ENCODE measurements at places on chromosomes 6 and 20.

- DNase-seq = no peak
Measured at GRCh38 chr20:44135417-44136204, 51.4 kb downstream of the JPH2 start.

DNA sequence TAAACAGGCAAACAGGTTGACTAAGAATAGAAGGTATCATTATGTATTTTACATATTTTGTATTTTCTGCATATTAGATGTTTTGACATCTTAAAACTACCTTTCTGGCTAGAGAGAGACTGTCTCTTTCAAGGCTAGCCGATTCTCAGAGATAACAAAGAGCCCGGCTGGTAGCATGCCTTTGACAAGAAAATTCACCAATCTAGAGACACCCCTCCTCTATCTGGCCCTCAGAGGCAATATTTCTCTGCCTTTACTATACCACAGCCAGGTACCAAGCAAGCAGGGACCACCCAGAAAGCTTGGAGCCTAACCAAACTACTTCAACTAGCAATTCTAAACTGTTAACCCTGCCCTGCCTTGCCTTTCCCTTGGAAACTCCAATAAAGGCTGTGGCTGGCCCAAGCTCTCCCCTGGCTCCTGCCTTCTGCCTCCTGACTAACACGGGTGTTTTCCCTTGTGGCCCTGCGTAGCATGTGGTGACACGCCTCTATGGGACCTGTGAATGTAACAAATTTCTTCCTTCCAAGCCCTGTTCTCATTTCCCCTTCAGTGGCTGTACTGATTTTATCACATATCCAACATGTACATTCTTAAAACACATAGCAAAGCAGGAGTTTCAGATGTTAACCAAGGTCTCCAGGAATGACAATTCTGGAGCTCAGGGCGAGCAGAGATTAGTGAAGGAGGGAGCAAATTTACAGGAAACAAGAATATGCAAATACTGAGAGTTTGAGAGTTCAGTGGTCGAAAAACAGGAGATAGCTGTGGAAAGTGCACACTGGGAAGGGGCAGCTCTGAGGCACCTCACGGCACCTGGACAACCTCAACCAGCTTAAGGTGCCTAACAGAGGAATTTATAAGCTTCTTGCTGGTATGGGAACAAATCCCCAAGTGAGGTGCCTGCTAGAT, 120.8 kb downstream of the BACH2 start:
- DNase-seq = no peak

DNA sequence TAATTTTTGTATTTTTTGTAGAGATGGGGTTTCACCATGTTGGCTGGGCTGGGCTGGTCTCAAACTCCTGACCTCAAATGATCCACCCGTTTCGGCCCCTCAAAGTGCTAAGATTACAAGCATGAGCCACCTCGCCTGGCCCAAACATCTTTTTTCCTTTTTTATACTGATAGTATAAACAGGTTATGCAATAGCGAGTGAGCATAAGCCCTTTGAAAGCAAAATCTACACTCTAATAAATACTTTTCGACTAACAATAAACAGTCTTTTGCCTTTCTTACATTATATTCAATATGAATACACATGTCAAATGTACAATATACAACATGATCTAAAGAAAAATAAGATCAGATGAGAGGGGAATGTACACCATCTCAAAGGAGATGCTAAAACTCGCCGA, 38.7 kb downstream of the KIF13A start:
- DNase-seq = no peak

DNA sequence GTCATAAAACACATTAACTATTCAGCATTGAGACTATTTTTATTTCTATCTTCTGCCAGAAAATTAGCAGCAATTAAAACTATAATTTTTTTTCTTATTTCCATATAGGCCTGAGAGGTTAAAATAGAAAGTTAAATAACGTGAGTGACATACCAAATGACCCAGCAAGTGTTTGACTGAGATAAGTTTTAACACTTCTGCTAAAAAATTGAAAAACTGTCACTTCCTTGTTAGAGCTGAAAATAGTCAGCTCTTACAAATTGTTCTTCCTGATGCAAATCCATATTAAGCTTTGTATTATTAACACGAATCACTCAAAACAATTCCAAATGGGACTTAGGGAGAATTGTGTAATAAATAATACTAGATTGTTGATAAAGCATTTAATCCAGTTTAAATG, 26.5 kb upstream of the STX11 start:
- no peak for DNase-seq

- peak; percentile 49 for DNase-seq
Measured at GRCh38 chr6:118735320-118735719, 83.9 kb upstream of the CEP85L start.

- DNase-seq = peak; percentile 60
Measured at GRCh38 chr20:48523191-48523995, 304.4 kb downstream of the PREX1 start.

- peak; percentile 53 for DNase-seq
Measured at GRCh38 chr6:158649289-158650143, at the start of gene SYTL3. TSS of gene SYTL3 (plus strand) at chr6:158650054. CDS start at chr6:158663269, 13,215 bp downstream.

DNA sequence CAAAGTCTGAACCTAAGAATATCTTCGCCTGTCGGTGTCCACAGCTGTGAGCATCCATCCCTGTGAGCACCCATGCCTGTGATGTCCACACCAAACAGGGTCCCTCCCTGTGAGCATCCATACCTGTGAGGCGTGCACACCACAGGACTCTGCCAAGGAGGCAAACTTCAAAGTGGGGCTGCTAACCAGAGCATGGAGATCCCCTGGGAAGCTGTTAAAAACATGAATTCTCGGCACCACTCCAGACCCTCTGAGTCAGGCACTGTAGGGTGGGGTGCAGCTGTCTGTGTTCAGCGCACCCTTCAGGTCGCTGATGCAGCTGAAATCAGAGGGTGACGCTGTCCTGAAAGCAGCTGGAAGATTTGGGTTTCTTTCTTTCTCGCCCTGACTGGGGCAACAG, 85.4 kb upstream of the NXT1 start:
- no peak for DNase-seq

DNA sequence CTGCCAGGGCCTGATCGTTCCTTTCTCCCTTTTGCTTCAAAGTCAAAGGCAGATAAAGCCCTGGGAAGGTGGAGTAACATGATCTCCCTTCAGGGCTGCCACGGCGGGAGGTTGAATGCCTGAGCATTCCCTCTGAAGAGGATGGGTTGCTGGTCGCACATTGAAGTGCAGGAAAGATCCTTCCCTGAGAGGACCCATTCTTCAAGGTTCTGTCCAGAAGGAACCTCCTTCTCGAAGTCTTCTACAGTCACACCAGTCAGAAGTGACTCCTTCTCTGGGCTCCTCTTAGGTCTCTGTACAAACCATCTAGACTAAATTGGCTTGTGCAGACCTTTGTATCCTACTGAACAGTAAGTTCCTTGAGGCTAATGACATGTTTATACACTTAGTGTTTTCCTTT, 192.6 kb upstream of the VGLL2 start:
- DNase-seq = no peak

DNA sequence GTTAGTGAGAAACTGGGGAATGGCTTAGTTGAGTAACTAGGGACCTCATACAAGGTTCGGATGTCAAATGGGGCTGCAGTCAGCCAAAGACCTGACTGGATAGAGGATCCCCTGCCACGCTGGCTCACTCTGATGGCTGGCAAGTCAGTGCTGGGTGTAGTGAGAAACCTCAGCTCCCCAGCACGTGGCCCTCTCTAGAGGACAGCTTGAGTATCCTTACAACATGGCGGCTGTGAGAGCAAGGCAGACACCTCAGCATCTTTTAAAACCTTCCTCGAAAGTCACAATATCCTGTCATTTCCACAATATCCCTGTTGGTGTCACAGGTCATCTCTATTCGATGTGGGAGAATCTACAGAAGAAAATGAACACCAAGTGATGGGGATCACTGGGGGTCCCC, 26.7 kb upstream of the IPCEF1 start:
- no peak for DNase-seq

DNA sequence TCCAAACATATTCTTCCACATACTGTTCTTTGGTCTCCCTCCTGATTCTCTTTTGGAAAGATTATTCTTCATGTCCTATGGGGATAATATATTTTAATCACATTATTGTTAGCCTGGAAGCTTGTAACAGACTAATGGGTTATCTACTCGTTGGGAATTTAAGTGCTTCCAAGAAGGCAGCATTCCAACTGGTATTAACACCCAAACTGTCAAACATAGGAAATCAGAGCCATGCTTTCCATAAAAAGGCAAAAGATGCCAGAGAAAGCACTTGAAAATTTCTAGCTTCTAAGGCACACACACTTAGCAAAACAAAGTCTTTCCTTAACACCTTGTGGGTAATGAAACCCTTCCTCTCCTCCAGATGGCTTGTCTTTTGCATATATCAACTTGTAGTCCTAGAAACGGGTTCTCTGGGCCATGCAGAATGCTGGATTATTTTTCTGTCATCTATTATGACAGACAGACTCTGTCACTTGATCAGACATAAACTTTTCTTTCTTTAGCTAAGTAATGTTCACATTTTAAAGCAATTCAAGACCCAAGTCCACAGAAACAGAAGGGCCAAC, 41.5 kb downstream of the B4GALT5 start:
- no peak for DNase-seq

DNA sequence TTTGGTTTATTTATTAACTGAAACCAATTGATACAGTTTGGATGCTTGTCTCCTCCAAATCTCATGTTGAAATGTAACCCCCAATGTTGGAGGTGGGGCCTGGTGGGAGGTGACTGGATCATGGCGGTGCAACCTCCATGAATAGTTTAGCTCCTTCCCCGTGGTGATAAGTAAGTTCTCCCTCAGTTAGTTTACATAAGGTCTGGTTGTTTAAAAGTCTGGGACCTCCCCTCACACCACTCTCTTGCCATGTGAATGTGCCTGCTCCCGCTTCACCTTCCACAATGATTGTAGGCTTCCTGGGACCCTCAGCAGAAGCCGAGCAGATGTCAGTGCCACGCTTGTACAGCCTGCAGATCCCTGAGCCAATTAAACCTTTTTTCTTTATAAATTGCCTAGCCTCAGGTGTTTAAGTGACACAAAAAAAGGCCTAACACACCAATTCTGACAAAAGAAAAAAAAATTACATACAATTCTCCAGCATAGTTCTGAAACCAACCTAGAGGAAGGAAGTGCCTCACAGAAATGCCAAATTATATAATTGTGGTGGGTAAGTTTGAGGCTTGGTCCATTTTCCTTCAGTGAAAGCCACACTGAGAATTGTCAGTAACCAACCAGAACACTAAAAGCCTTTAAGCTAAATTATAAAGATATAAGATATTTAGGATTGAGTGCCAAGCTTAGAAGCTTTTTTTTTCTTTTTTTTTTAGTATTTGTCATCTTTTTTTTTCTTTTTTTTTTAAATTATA, 15.0 kb downstream of the MAP7 start:
- DNase-seq = no peak

DNA sequence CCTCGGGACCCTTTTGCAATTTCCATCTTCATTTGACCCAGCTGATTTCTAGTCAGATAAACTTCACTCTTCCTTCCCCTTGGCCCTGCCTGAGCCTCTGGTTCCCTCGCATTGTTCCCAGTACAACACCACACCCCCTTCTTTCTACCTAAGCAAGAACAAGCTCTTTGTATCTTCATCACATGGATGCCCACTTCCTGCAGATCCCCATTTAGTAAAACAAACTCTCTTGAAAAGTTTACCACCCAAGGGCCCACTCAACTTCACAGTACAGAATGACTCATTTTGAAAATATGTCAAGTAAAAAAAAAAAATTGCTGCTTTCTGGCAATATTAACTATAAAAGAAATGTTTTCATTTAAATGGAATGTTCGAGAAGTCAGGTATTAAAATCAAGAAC, 5.2 kb downstream of the FAXC start:
- no peak for DNase-seq

- DNase-seq = peak; percentile 10
Measured at GRCh38 chr20:7996898-7997297, 22.7 kb downstream of the TMX4 start.

- no peak for DNase-seq
Measured at GRCh38 chr20:17273717-17274116, 46.9 kb downstream of the PCSK2 start.

DNA sequence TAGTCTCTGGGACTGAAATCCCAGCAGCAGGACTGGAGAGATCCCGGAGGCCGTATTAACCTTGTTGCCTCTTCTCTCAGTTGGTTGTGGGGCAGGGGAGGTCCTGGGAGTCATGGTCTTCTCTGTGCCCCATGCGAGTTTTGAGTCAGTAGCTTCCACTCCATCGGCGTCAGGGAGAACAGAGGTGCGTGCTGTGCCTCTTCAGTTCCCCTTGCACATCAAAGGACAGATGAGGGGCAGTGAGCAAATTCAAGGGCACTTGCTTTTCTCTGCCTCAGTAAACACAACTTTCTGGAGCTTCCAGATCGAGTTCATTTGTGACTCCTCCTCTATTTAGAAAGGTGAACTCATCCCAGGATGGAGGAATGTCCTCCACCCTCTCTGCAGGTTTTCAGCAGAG, 48.6 kb downstream of the MOCS1 start:
- no peak for DNase-seq
